NCI-H460 (cell line): ENCODE measurements at places on chromosomes 3 and 15.

DNA sequence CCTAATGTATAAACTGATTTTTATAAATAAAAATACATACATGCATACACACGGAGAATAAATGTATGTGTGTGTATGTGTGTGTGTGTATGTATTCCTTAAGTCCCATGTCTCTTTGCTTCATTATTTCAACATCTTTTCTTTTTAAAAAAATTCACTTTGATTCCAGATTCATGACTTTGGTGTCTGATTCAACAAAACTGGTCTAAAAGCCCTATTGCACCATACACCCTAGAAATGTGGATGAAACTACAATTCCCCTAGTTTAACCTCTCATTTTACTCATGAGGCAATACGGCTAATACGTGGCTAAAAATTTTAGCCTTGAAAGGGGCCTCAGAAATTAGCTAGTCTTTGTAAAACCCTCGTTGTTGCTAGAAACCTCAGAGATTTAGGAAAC is 228.1 kb downstream of the ADAMTS9 start:
- no peak for DNase-seq

- DNase-seq = no peak
These were observed 1.9 kb downstream of the KBTBD8 start for GRCh38 chr3:67000009-67000408.

- DNase-seq = no peak
These were observed 7.1 kb upstream of the FSIP1 start for GRCh38 chr15:39789736-39790135.

- DNase-seq = no peak
These were observed 160.7 kb downstream of the FRMD5 start for GRCh38 chr15:44034334-44034733.

- no peak for DNase-seq
These were observed 33.3 kb downstream of the PLD1 start for GRCh38 chr3:171776839-171777583.
